ENCODE measurements at places on chromosomes 1 and 21.

- DNase-seq = peak; percentile 77
These were observed 15.5 kb downstream of the PI4KB start for GRCh38 chr1:151311589-151312331.

GRCh38 chr1:152168535-152168868, 9.5 kb upstream of the RPTN start:
- no peak for DNase-seq

DNA sequence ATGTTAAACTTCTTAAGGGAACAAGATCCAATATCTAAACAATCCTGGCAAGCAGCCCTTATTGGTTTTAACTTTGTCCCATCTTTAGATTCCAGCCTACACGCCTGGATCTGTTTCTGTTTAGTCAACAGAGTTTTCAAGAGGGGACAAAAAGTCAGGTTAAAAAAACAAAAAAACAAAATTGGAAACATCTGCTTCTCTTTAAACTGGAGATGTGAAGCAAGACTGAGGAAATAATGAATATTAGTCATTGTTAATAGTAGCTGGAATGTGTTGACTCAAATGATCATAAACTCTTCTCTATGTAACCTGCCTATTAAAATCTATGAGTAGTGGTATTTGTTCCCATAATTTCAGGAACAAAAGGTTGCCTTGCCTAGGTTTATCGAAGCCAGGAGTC, 55.0 kb downstream of the NID1 start:
- no peak for DNase-seq

DNA sequence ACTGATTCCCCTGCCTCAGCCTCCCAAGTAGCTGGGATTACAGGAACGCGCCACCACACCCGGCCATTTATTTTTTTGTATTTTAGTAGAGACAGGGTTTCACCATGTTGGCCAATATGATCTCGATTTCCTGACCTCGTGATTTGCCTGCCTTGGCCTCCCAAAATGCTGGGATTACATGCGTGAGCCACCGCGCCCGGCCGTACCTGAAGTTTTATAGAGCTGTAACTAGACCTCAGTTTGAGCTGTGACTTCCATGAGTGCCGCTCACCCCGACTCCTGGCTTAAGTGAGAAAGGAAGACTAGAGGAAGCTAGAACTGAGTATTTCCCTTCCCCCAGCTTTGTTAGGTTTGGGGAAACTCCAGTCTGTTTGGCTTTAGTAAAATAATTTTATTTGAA, 1283.1 kb downstream of the KCNT2 start:
- no peak for DNase-seq

GRCh38 chr1:117633068-117633345, 27.2 kb downstream of the TENT5C start:
- no peak for DNase-seq

DNA sequence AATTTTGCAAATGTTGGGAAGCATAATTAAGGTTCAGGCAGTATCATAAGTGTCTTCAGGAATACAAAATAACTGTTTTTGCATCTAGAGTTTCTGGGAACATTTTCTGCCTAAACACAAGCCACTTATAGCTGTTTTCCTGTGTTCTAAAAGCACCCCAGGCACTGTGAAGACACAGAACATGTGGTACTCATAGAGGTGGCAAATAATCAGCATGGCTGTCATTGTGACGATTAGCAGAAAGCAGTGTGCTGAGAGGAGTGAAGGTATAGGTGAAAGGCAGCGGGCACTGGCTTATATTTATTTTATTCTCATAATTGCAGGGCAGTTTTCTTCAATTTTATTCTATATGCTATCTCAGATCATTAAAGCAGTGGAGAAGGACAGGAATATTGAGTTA, 119.6 kb downstream of the LRRC53 start:
- DNase-seq = no peak

DNA sequence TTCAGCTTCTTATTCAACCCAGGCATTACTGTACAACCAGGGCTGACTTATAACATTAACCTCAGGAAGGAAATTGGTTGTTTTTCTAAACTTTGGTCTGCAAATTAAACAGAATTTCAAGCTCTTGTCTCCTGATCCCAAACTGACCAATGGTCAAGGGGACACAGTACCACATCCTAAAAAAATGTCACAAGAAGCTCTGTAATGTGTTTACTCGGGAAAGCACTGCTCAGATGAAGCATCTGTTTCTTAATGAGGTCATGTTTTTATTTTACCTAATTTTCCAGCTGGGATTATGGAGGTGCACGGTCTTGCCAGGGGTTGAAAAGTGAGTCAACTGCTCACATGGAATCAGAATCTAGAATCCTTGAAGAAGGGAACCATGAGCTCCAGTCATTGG, 18.7 kb downstream of the ADAMTS5 start:
- DNase-seq = no peak

GRCh38 chr1:205914730-205915129, 28.5 kb downstream of the SLC26A9 start:
- peak; percentile 23 for DNase-seq

GRCh38 chr1:1306070-1306660, 1.6 kb downstream of the ACAP3 start:
- DNase-seq = no peak
